ENCODE measurements at places on chromosomes 3 and 15.
A peak's percentile ranks its signal among the peaks of the same experiment; 100 is the strongest.

- DNase-seq: no peak
Observed at GRCh38 chr3:50230104-50230793, 5.8 kb upstream of the GNAI2 start.

GRCh38 chr3:32978331-32978730, 26.9 kb downstream of the CCR4 start:
- DNase-seq: no peak

DNA sequence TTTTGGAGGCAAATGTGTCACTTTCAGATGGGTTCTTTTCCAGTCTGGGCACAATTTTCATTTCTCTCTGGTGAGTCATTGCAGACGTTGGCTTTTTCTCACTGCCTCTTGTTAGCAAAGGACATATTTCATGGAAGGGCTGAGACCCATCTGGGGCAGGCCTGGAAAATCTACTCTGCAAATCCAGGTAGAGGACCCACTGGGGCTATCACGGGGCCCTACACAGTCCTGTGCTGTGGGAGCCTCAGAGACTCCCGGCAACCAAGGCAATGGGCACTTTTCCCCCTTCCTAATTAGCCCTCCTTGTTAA, 58.0 kb downstream of the HRH1 start:
- no peak for DNase-seq

- no peak for DNase-seq
Observed at GRCh38 chr3:140758791-140759444, 81.1 kb downstream of the TRIM42 start.

GRCh38 chr3:16382845-16383244, 117.8 kb downstream of the OXNAD1 start:
- no peak for DNase-seq

DNA sequence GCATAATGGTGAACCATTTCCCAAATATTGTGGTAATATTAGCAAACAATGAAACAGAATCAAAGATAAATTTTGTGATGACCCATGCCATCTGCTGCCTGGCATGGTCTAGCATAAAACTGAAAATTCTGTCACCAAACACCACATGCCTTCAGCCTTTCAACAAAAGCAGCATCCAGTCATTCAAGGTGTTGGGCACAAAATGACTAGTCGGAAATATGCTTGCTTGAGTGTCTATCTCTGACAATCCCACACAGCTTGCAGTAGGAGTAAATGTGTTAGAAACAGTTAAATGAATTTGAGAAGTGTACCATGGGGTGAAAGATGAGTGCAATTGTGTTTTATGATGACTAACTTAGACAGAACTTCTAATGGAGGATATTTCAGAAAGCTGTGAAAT, 61.7 kb upstream of the CDIN1 start:
- DNase-seq: no peak

DNA sequence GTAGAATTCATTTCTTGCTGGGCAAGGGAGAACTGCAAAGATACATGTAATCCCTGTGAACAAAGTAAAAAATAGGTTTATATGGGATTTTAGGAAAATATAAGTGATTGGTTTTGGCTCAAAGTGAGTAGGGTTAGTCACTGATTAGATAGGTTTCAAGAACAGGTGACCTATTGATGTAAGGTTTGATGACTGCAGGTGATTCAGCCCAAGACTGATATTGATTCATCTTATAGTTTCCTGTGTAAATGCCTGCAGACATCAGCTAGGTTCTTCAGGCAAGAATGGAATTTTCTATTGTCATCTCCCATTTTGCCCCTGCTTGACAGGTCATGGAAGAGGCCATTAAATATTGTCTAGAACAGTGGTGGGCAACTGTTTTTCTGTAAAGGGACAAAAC, 23.9 kb upstream of the ARID3B start:
- no peak for DNase-seq

DNA sequence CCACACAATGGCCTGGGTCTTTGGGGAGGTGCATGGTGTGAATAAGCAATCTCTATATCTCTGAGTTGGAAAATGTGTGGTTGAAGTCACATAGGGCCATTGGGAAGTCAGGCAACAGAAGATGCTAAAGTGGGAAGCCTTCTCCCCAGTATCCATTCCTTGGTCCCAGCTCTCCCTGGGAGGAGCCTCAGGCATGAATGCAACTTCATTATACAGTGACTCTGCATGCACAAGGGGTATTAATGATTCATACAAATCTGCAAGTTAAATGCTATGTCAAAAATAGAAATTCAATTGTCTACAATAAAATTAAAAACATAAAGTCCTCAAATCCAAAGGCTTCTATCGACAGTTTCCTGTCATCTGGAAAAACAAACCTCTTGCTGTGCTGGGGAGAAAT, 108.8 kb downstream of the RAB11A start:
- DNase-seq: no peak

GRCh38 chr3:147159141-147159540, 247.2 kb downstream of the ZIC4 start:
- no peak for DNase-seq

DNA sequence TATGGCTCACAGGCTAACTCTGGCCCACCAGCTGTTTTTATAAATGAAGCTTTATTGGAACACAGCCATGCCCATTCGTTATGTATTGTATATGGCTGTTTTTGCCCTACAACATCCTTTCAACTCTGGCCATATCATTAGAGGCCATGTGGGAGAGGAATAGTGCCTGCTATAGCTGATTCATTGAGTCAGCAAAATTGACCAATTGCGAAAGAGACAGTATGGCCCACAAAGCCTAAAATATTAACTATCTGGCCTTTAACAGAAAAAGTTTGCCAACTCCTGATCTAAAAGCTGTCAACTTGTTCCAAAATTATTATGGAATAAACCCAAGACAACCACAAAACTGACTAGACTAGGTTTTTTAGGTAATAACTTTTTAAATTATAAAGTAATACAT, 1.4 kb downstream of the NR1I2 start:
- no peak for DNase-seq

GRCh38 chr3:71689291-71689690, 35.9 kb downstream of the EIF4E3 start:
- no peak for DNase-seq

DNA sequence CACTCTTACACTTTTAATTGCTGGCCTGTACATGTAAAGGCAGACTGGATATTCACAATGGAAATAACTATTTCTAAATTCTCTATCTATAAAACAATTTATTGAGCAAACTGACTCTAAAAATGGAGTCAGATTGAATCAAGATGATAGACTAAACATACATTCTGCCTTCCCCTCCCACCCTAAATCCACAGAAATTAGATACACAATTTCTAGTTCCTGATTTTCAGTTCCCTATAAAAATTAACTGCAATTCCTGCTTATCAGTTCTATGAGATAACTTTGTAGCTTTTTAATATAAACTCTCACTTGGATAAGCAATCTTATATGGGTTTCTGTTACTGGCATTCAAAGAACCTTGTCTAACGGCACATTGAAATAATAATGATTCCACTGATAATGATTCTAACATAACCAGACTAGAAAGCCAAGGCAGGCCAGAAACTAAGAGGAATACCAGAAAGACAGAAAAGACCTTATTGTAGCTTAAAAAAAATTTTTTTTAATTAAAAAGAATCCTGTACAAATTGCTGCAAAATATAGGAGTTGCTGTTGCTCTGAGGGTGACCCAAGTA, 33.1 kb downstream of the TBC1D5 start:
- DNase-seq: no peak

DNA sequence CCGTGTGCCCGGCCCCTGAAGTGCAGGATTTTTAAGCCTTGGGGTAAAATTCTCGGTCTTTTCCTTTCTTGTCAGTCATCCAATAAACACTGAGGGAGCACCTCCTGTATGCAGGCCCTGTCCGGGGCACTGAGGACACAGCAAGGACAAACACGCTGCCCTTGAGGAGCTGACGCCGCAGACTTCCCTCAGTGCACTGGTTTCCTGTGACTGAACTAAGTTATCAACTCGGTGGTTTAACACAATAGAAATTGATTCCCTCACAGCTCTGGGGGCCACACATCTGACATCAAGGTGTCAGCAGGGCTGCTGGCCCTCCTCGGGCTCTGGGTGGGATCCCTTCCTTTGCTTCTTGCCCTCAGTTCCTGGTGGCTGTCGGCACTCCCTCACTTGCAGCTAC, 65.1 kb downstream of the ZNF445 start:
- no peak for DNase-seq

GRCh38 chr3:57006179-57006657, 54.2 kb upstream of the SPATA12 start:
- DNase-seq: peak; percentile 50

DNA sequence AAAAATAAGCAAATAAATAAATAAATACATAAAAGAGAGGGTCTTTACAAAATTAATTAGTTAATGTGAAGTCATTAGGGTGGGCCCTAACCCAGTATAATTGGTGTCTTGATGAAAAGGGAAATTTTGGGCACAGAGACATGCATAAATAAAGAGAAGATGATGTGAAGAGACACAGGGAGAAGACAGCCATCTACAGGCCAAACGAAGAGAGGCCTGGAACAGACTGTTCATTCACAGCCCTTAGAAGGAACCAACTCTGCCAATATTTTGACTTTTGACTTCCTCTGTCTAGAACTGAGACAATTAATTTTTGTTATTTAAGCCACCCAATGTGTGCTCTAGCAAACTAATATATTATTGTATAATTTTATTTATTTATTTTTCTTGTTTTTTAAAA, 29.6 kb upstream of the SELENOK start:
- no peak for DNase-seq

GRCh38 chr3:147812186-147812911, 403.2 kb downstream of the ZIC1 start:
- DNase-seq: no peak

All from NCI-H187 (cell line).